A172 (cell line): ENCODE measurements at places on chromosomes 12 and 14. TPM values are rescaled to one million over a fixed set of nuclear protein-coding genes. Genes with fewer than 3 reads are reported as not detected.

GRCh38 chr14:100586403-100587085 lies 673 bp downstream of the BEGAIN start:
- peak; percentile 22 for DNase-seq

- peak; percentile 6 for DNase-seq
Observed at GRCh38 chr14:71138448-71139293, 231.4 kb downstream of the PCNX1 start.

DNA sequence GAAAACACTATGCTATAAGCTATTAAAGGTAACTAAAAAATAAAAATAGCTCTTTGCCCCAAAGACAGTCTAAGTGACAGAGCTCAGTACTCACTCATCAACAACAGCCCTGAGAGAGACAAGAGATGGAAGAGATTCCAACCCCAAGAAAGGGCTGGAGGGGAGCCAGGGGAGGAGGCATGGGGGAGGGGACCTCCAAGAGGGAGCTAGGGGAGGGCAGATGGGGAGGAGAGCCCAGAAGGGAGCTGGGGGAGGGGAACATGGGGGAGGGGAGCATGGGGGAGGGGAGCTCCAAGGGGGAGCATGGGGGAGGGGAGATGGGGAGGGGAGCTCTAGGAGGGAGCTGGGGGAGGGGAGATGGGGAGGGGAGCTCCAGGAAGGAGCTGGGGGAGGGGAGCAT lies 7.7 kb downstream of the SSH1 start:
- DNase-seq: no peak

GRCh38 chr14:77303417-77304156 lies 17.1 kb downstream of the POMT2 start:
- DNase-seq: peak; percentile 86

DNA sequence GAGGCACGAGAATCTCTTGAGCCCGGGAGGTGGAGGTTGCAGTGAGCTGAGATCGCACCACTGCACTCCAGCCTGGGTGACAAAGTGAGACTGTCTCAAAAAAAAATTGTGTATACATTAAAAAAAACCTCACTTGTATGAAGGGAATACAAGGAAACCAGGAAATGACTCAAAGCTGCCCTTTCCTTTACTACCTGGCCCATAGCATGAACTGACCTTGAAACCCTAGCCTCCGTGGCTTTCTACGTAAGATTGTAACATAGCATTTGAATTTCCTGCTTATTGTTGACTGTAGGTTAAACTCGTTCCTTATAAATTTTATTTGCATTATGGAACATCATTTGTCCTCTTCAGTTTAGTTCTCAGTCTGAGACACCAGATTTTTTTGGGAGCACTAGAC lies 9.1 kb upstream of the DDX47 start:
- DNase-seq: no peak

Gene C12orf50
- total RNA-seq: not detected in 2 replicates

- DNase-seq: no peak
Observed at GRCh38 chr12:92108651-92109050, 37.0 kb downstream of the BTG1 start.

Gene NANOG
- not detected in 2 replicates for total RNA-seq

DNA sequence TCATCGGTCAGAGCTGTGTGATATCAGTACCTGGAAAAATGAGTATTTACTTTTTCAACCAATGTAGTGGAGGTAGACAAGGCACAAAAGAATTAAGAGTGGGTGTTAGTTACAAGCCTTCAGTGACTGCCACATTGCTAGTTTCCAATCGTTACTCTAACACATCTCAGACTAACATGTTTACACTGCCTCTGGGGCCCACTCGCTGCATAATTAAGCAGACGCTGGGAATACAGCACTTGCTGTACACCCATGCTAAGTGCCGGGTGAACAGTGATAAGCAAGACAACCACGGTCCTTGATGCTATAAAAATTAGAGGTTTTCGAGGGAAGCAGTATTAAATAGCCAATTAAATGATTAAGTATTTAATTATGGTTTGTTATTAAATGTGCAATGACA lies 1147.6 kb downstream of the AACS start:
- no peak for DNase-seq

Gene MTHFD1
- 29.6 and 48.2 TPM in 2 replicates for total RNA-seq

GRCh38 chr12:131091413-131091975 lies 137.8 kb downstream of the ADGRD1 start:
- no peak for DNase-seq

Gene JKAMP
- total RNA-seq: 113 and 122 TPM in 2 replicates

Gene IQSEC3
- not detected in 2 replicates for total RNA-seq

Gene TMEM260
- total RNA-seq: 6.9 and 15.6 TPM in 2 replicates

GRCh38 chr14:36221112-36221511 lies 44.6 kb upstream of the PTCSC3 start:
- no peak for DNase-seq

Gene SRGAP1
- total RNA-seq: 2.3 and 3.3 TPM in 2 replicates

Gene MDP1
- 6.4 and 20.2 TPM in 2 replicates for total RNA-seq

GRCh38 chr14:50388256-50388931 lies 8.3 kb downstream of the CDKL1 start:
- no peak for DNase-seq

Gene TNFAIP2
- total RNA-seq: 207 and 346 TPM in 2 replicates

- DNase-seq: no peak
Observed at GRCh38 chr14:32443890-32444661, 115.0 kb downstream of the AKAP6 start.

GRCh38 chr14:51957950-51958349 lies 31.4 kb upstream of the RTRAF start:
- no peak for DNase-seq

DNA sequence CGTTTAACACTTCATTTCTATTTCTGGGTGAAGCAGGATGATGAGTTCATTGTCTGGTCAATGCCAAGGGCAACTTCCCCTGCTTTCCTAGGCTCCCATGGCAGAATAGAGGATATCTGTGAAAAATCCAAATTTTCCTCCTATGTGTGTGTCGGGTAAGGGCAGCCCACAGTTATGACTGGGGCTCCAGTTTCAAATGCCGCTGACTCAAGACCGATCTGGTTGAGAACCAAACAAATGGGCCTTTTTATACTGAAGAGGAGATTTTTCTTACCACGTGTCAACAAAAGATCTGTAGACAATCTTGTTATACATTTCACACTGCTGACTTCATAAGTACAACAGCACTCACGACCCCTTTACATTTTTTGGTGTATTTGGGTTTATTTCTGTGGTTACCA lies 120.8 kb downstream of the CHST11 start:
- DNase-seq: no peak

- DNase-seq: no peak
Observed at GRCh38 chr12:46572644-46573346, 200.2 kb upstream of the SLC38A2 start.

DNA sequence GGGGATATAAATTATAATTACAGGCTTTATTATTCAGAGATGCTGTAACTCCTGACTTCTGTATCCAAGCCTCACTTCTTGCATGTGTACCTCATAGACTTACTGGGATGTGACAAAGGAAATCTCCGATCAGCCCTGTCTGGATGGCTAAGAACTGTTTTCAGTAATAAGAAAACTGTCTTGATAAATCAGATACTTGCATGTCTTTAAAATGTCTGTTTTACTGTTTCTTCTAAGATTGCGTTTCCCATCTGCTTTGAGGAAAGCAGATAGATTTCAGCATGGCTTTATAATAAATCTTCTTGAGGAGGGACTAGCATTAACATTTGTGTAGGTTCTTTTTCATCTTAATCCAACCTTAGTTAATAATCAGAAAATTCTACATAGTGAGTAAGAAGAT lies 395.9 kb downstream of the EGLN3 start:
- no peak for DNase-seq

GRCh38 chr12:83826112-83826511 lies 1086.5 kb downstream of the SLC6A15 start:
- DNase-seq: peak; percentile 7

Gene POTEG
- total RNA-seq: not detected in 2 replicates

DNA sequence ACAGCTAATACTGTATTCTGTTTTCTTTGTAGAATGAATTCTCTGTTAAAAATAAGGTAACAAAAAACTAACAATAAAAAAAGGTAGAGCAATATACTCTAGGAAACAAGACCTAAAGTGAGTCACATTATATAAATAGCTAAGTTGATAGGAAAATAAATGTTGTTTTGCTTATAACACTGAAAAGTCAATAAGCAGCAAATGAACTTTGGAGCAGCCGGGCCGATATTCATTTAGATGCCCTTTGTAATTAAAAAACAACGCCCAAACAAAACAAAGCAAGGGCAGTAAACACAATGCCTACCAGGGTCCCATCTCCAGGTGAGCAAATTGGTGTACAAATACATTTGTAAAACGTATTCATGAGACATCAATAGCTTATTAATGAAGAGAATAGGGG lies 227.6 kb upstream of the FOXN3 start:
- DNase-seq: no peak

Gene RPL10L
- not detected in 2 replicates for total RNA-seq

- DNase-seq: peak; percentile 80
Observed at GRCh38 chr14:77059276-77059915, 30.9 kb upstream of the IRF2BPL start.

Gene MOK
- total RNA-seq: 8.4 and 11.6 TPM in 2 replicates

DNA sequence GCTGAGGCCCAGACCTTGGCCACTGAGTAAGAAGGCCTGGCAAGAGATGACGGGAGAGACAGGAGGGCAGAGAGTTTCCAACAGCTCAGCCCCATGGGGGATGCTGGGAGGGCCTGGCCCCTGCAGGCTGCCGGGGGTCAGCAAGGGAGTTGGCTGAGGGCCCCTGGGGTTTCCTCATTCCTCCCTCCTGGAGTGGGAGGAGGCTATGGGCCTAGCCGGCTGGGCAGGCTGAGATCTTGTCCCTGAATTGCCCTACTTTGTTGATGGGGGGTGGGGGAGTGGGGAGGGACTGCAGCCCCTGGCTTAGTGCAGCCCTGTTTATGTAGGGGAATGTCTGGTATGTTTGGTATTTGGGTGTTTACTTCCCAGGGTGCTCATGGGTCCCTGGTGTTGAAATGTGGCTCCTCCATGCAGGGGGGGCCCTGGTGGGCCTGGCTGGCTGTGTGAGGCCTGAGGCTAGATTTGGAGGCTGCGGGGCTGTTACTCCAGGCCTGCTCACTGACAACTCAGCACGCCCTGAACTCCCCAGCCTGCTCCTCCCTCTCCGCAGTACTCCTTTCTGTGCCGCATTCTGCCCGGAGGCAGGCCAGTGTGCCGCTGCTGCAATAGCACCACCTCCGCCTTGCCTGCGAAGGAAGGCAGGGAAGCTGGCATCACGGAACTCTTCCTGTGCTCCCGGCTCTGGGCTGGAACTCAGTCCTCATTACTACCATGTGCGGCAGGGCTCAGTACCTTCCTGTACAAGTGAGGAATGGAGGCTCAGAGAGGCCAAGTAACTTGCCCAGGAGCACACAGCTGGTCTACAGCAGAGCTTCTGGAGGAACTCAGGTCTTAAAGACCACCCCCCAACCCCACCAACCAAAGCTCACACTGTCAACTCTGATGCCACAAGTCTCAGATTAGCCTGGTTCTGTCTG lies 25.3 kb downstream of the JDP2 start:
- DNase-seq: peak; percentile 54

DNA sequence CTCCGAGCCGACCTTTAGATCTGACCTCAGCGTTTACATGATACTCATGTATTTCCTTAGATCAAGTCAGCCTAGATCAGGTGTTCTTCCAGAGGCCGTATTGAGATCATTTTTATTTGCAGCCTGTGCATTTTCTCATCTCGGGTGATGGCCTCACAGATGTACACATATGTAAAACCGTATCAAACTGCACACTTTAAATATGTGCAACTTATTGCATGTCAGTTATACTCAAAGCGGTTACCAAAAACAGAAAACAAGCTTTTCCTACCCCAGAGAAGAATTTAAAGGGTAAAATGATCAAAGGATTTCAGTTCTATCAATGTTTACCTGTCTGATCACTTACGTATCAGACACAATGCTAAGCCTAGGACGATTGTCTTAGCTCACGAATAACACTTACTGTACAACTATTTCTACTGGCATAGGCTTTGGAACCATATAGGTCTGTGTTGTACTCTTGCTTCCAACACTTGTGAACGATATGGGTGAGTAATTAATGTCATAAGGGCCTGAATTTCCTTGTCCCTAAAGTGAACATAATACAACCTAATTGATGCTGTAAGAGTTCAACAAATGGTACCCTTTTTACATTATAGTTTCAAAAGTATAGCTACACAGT lies 628 bp upstream of the LLPH start:
- no peak for DNase-seq

DNA sequence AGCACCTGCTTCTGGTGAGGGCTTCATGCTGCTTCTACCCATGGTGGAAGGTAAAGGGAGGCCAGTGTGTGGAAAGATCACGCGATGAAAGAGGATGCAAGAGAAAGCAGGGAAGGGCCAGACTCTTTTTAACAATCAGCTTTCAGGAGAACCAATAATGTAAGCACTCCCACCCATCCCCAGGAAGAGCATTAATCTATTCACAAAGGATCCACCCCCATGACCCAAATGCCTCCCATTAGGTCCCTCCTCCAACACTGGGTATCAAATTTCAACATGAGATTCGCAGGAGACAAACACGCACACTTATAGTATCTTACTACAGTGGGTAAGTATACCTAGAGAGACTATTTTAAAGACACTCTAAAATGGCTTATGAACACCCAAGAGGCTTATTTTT lies 80.5 kb upstream of the TMCC3 start:
- DNase-seq: no peak

Gene NDRG2
- 7.5 and 9.0 TPM in 2 replicates for total RNA-seq

DNA sequence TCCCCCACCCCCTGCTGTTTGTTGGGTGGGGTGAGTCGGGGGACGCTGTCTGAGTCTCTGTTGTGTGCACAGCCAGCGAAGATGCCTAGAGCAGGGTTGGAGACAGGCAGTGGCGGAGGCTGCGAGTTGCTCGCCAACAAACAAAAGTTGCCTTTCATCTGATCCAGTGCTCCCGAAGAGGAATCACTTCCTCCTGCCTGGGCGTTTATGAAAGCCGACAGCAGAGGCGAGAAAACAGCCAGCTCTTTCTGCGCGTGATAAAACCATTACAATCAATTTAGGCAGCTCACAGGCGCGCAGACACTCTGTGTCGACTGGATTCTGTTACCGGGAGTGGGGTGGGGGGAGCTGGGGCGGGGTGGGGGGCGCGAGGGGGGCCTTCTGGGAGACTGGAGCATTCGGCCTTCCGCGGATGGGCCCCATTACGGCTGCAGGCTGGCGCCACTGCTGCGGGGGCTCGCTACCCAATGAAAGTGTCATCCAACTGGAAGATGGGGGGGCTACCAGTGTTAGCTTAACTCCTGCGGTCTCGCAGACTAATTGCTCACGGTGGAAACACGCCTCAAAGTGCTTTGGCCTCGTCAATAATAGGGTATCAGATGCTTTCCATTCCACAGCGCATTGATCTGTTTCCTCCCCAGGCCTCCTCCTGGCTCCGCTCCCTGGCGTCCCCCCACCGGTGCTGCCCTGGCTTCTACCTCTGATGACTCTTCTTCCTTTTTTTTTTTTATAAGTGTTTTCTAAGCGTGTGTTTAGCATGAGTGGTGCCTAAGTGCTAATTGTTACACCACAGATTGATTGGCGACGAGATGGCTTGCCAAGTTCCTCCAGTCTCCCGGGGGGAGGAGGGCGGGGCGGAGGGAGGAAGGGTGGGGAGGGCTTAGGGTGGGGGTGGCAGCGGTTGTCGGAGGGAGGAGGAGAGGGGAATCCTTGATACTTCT lies 678.4 kb downstream of the MED13L start:
- DNase-seq: no peak

DNA sequence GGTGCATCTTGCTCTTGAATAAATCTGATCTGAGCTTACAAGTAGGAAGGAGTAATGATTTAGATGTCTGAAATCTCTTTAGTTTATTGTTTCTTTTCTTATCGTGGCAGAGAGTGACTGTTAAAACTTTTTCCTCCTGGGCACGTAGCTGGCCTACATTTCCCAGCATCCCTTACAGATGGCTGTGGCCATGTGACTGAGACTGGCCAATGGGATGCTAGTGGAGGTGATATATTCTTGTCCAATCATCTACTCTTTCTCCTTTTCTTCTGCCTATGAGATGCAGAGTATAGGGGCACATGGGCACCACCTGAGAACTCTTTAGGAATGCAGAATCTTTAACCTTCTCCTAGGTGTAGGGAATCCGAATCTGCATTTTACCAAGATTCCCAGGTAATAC lies 237.3 kb downstream of the RGS6 start:
- peak; percentile 4 for DNase-seq
